ENCODE measurements at places on chromosomes 5 and 9.

DNA sequence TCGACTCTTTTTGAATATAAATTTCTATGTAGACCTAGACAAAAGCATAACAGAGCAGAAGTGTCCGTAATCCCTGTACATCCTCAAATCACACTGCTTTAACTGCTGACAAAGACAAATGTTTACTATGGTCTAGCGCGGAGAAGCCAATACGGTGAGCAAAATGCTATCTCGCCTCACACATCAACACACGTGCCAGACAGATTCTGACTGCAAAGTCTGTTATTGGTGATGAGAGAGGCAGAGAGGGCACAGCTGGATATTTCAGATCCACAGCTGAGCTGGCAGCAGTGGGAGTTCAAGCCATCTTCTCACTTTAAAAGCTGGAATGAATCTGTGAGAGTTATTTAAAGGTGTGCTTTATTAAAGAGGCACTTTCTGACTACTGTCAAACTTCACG lies 124.3 kb downstream of the ARL15 start:
- DNase-seq: no peak

DNA sequence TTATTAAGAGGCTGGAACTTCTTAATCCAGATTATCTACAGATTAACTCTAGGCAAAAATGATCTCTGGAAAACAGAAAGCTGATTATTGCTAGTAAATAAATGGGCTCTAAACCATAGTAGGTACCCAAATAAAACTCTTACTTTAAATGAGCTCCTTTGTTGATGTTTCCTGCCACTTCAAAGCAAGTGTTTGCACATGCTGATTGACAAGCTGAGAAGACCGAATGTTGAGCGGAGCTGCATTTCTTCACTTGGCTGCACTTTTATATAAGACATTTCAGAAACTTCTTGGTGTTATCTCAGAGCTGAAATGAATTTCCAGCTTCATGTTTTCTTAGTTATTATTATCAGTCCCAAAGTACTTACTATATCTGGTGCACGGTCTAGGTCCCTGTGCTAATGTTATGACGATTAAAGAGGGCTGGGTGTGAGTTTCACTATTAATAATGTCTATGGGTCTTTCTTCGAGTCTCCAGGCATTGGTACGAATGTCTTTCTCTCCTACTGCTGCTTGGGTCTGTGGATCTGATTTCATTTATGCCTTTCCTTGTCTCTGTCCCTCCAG lies 58.6 kb upstream of the CTXN3 start:
- no peak for DNase-seq

GRCh38 chr5:100855295-100855694 lies 47.8 kb downstream of the ST8SIA4 start:
- DNase-seq: no peak

GRCh38 chr5:61263072-61263471 lies 69.0 kb upstream of the ZSWIM6 start:
- no peak for DNase-seq

DNA sequence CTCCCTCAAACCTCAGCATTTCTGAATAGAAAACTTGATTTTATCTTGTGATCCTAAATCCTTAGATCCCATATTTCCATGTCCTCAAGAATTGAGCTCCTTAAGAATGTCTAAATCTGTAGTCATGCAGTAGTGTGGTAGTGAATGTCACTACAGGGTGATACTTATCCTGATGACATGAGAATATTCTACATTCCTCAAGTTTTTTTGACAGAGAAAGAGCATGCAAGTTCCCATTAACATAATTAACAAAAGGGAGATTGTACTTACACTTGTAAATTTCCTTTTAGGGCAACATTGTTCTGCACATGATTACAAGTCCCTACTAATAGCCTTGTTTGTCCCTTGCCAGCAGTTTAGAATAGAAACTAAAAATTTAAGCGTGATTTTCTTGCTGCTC lies 352.3 kb downstream of the PTPRD start:
- DNase-seq: no peak

DNA sequence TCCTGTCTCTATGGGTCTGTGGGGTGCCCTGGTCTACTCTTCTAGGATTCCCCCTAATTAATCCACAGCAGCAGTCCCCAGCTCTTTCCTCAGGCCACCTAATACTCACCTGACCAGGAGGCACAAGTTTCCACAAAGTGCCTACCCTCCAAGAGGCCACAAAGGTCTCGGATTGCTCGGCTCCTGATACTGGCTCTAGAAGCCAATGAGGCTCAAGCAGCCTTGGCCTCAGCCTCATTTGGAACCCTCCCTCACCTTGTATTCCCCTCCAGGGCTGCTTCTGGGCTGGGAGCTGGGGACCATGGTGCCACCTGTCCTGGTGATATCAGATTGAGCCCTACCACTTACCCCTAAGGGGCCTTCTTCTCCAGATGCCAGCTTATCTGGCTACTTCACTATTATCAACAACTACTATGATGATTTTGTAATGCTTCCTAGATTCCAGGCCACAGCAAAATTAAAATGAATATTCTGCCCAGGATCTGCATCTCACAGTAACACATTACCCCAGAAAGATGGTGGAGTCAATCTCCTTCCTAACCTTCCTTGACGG lies 103.7 kb upstream of the SPOCK1 start:
- no peak for DNase-seq

- DNase-seq: no peak
Observed at GRCh38 chr9:120776788-120777187, 16.4 kb downstream of the FBXW2 start.

- peak; percentile 49 for DNase-seq
Observed at GRCh38 chr9:96441798-96442445, 8.0 kb upstream of the HABP4 start.

GRCh38 chr5:104018299-104018698 lies 455.7 kb upstream of the NUDT12 start:
- DNase-seq: no peak

DNA sequence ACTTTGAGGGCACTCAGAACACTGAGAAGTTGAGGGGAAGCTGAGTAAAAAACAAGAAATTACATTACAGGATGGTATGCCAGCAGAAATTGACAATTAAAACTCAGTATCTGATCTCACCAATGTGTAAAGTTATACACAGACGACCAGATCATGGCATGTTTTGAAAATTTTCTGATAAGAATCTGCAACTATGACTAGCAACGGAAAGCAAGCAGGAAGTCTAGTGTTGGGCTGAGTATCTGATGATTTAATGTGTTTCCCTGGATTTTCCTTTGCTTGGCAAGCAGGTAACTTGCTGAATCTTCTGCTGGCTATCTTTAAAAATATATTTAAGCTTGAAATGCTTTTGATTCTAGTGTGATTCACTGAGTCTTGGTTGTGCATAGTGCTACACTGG lies 5.2 kb upstream of the GCNT4 start:
- no peak for DNase-seq

GRCh38 chr5:88872971-88873370 lies 10.0 kb downstream of the MEF2C start:
- DNase-seq: no peak

DNA sequence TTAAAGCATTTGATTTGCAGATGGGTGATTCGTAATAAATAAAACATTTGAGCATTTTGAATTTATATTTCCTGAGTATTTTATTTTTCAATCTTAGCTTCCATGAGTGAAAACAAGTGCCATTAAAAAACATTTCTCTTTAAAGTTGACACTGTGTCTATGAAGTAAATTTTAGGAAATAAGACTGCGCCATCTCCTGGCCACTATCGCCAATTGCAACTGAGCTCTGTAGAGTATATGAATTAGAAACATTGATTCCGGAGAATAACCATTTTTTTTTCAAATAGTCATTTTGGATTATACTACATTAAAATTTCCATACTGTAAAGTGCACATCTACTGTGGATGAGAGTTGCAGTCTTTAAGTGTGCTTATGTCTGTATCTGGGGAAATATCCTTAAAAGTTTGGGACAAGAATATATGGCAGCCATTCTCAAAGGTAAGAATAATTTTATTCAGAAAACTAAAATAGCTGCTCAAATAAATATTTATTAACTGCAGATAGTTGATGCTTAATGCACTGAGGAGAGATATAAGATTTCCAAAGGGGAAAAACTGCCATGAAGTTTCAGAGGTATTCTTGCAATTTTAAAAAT lies 5.9 kb downstream of the DMRTA1 start:
- DNase-seq: no peak

DNA sequence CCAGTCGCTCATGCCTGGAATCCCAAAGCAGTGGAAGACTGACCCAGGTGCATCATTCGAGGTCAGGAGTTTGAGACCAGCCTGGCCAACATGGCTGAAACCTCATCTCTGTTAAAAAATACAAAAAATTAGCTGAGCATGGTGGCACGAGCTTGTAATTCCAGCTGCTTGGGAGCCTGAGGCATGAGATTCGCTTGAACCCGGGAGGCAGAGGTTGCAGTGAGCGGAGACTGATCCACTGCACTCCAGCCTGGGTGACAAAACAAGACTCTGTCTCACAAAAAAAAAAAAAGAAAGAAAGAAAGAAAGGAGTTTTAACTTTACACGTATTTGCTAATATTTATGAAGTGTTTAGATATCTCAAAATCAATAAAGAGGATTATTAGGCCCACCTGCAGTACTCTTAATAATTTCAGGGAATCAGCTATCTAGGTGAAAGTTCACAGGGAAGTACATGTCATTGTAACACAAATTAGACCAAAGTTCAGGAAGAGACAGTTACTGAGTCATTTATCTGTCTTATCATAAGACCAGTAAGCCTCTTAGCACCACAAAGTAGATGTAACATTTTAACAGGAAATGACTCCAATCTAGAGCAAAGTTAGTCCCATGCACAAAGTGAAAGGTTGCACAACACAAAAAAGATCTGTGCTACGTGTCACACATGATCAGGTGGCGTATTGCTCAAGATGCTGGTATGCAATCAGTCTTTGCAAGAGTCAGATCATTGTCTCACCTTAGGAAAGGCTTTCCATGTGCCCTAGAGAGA lies 34.1 kb upstream of the PLIN2 start:
- no peak for DNase-seq

- DNase-seq: no peak
Observed at GRCh38 chr5:107639990-107640389, 30.7 kb downstream of the EFNA5 start.

- no peak for DNase-seq
Observed at GRCh38 chr5:72021651-72022357, 85.5 kb upstream of the MAP1B start.

DNA sequence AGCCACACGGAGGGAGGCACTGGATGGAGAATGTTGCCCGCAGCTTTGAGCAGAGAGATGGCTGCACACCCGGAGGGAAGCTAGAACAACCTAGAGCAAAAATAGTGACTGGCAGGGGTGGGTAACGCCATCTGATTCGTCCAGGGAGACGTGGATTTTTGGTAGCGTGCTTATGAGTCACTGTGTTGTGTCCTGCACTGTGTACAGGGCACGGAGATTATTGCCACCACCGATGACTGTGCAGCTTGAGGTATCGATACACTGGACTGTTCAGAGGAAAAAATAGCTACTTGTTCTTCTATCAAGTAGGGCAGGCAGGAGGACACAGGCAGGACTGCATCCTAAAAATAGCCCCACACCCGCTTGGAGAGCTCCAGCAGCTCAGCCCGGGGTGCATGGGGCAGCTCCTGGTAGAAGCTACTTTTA lies 6.0 kb downstream of the UBE2QL1 start:
- no peak for DNase-seq

- no peak for DNase-seq
Observed at GRCh38 chr9:114719290-114719689, 37.3 kb upstream of the TEX48 start.

DNA sequence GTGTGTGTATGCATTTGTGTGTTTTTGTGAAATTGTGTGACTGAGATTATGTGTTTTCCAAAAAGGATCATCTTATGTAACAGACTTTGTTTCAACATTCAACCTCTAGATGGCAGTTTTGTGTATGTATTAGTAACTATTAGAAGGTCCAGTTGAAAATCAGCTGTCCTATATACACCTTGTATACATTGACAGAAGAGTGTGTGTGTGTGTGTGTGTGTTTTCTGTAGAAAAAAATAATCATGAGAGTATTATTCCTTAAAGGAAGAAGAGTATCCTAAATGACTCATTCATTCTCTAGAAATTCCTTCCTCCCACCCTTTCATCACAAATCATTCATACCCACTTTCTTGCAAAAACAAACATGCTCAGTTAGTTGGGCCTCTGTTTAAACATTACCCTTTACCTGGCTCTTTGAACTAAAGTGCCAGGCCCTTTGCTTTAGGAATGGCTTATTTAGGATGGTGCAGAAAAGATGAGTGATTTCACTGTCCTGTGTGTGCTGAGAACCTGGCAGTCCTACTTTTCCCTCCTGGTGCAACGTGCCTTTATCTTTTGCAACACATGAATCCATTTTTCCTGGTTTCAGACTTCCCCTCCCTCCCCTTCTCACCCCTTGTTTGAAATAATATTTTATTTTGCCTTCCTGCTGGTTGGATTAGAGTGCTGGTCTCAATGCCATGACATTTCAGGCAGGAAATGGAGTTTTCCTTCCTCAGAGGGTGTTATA lies 152.2 kb downstream of the ARHGAP26 start:
- DNase-seq: peak; percentile 40

DNA sequence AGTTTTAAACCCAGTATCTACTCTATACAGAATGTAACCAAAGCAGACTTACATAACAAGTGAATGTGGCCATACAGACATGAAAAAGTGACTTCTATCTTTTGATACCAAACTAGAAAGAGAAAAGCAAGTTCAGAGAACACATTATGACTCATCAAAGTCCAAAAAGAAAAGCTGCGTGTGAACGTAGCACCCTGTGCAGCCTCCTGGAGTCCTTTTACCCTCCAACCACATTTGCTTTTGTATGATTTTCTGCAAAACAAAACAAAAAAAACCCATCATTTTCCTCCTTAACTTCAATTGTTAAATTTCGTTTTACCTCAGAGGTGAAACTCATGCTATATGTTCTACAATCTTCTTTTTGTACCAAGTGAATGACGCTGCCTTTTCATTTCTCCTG lies 2.8 kb upstream of the SMARCA2 start:
- no peak for DNase-seq

- DNase-seq: no peak
Observed at GRCh38 chr5:116415182-116415581, 159.4 kb downstream of the SEMA6A start.

- peak; percentile 42 for DNase-seq
Observed at GRCh38 chr5:74296685-74297408, 343.7 kb downstream of the ENC1 start.

- no peak for DNase-seq
Observed at GRCh38 chr5:135881244-135881643, 14.4 kb downstream of the IL9 start.

GRCh38 chr5:132019337-132019736 lies 7.9 kb upstream of the ACSL6 start:
- no peak for DNase-seq

- DNase-seq: no peak
Observed at GRCh38 chr9:18604767-18605730, 131.1 kb downstream of the ADAMTSL1 start.

- no peak for DNase-seq
Observed at GRCh38 chr5:96881511-96882115, 5.3 kb downstream of the ERAP2 start.
